Effector memory CD8-positive, alpha-beta T cell (primary cell): ENCODE measurements at places on chromosomes 1 and 21.

DNA sequence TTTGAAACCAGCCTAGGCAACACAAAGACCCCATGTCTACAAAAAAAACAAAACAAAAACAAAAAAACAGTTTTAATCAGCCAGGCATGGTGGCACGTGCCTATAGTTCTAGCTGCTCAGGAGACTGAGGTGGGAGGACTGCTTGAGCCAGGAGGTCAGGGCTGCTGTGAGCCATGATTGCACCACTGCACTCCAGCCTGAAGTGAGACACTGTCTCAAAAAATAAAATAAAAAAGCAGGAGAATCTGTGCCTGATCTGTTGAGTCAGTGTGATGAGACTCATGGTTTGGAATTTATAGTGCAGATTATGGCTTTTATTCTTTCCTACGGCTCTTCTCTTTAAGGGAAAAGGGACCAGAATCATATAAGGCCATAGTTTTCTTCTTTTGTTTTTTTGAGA lies 16.5 kb downstream of the TRIT1 start:
- H3K27me3 ChIP-seq, result no peaks in the 10 kb centered on the region
- H3K27ac ChIP-seq, result no peak overlapping the region
- DNase-seq, result no peak

GRCh38 chr1:179810367-179810715 lies 67.2 kb downstream of the FAM163A start:
- H3K4me3 ChIP-seq, result no peak overlapping the region
- H3K27ac ChIP-seq, result no peak overlapping the region
- peaks cover 13% of the 10 kb centered on the region for H3K4me1 ChIP-seq

DNA sequence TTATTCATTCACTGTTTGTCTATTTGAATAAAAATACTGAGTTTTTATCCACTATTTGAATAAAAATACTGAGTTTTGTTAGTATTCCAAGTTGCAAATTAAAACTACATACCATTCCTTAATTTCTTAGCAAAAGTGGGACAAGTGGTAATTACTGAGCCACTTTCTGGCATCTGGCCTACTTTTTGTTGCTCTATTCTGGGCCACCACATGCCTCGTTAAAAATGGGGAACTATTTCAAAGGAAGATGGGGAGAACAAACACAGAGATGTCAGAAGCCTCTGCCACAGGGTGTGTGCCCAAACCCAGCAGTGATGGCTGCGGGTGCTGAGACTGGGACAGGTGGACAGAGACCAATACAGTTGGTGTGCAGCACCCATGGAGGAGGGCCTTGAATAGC lies 14.6 kb downstream of the PIGP start:
- H3K36me3 ChIP-seq, result no peaks in the 10 kb centered on the region
- H3K4me3 ChIP-seq, result no peak overlapping the region
- no peaks in the 10 kb centered on the region for H3K27me3 ChIP-seq
- H3K4me1 ChIP-seq, result no peaks in the 10 kb centered on the region
- H3K27ac ChIP-seq, result no peak overlapping the region

DNA sequence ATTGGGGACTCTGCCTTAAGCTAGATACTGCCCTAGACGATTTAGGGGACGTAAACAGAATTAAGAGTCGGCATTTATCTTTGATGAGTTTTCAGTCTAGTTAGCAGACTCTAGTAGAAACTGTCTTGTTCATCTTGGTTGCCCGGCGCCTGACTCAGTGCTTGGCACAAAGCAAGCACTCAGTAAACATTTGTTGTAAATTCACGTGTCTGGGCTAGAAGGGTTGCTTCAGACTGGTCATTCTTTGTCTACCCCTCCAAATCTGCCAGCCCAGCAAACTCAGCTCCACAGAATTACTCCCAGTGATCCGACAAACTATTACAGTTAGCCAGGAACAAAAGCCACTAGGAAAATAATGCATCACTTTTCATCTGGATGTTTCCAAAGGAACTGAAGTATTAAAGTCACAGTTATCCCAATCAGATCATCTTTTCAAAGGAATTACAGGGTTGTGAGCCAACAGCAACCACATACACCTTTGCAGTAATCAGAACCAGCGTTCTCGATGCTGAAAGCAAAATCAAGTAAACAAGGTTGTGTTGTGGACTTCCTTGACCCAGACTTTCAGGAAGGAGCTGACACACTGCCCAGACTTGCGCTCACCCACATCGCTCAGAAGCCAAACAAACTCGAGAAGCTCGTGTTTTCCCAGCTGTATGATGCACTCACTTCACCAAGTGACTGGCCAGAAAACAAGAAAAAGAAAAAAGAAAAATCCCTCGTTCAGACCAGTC lies 66.5 kb upstream of the GADD45A start:
- H3K36me3 ChIP-seq, result no peaks in the 10 kb centered on the region
- no peak for DNase-seq
- H3K27me3 ChIP-seq, result peaks cover 32% of the 10 kb centered on the region
- H3K27ac ChIP-seq, result no peak overlapping the region
- H3K4me1 ChIP-seq, result no peaks in the 10 kb centered on the region
- H3K4me3 ChIP-seq, result no peak overlapping the region

- peak overlapping the region; percentile 71 for H3K27ac ChIP-seq
- DNase-seq, result peak; percentile 60
Observed at GRCh38 chr21:44911384-44912157, 9.1 kb downstream of the ITGB2 start.

GRCh38 chr21:38188037-38188436 lies 68.8 kb upstream of the KCNJ15 start:
- no peak overlapping the region for H3K4me3 ChIP-seq
- DNase-seq, result no peak
- no peaks in the 10 kb centered on the region for H3K4me1 ChIP-seq
- H3K27ac ChIP-seq, result no peak overlapping the region
- H3K27me3 ChIP-seq, result no peaks in the 10 kb centered on the region

DNA sequence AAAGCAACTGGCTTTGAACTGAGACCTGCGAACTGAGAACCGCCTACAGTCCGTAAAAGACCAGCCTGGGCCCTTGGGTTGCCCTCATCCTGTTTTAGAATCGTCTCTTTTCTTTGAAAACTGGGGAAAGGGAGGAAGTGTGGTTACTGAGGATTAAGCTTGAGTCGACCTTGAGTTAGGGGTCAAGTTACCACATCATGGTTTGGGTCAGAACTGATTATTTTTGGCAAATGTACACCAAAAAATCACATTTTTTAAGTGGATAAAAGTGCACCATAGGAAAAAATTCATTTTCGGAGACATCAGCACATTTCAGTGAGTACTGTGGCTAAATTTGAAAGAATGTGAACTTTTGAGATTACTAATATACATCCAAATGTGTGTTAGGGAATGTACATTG lies 76.9 kb upstream of the KAZN start:
- H3K36me3 ChIP-seq, result no peaks in the 10 kb centered on the region
- no peak overlapping the region for H3K4me3 ChIP-seq
- no peaks in the 10 kb centered on the region for H3K4me1 ChIP-seq
- no peak overlapping the region for H3K27ac ChIP-seq

DNA sequence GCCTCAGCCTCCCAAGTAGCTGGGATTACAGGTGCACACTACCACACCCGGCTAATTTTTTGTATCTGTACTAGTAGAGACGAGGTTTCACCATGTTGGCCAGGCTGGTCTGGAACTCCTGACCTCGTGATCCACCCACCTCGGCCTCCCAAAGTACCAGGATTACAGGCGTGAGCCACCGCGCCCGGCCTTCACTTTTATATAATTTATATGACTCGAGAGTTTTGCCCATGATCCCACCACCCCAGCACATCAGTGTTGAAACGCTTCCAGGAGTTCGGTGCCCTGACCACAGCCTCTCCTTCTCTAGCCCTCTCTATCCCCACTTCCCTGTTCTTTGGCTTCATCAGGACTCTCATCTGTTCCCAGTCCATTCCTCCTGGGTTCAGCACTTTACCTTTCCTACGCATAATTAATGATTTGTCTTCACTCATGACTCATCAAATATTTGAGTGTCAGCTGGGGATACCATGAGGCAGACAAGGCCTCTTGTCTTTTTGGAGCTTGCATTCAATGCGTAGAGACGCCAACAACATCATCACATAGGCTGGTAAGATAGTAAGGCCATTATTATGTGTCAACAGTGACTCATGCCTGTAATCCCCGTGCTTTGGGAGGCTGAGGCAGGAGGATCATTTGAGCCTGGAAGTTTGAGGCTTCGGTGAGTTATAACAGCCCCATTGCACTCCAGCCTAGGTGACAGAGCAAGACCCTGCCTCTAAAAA lies 1.4 kb downstream of the PMF1 start:
- peaks cover 18% of the 10 kb centered on the region for H3K4me1 ChIP-seq
- no peak for DNase-seq
- peaks cover 24% of the 10 kb centered on the region for H3K36me3 ChIP-seq
- peak overlapping the region; percentile 99 for H3K27ac ChIP-seq
- H3K4me3 ChIP-seq, result peak overlapping the region; percentile 95
- H3K27me3 ChIP-seq, result no peaks in the 10 kb centered on the region
